ENCODE measurements at places on chromosomes 5 and 9.
A peak's percentile ranks its signal among the peaks of the same experiment; 100 is the strongest.

GRCh38 chr9:91710158-91710557 is 239.9 kb downstream of the ROR2 start:
- DNase-seq: no peak

GRCh38 chr9:13069498-13069897 is 210.0 kb downstream of the MPDZ start:
- DNase-seq: no peak

DNA sequence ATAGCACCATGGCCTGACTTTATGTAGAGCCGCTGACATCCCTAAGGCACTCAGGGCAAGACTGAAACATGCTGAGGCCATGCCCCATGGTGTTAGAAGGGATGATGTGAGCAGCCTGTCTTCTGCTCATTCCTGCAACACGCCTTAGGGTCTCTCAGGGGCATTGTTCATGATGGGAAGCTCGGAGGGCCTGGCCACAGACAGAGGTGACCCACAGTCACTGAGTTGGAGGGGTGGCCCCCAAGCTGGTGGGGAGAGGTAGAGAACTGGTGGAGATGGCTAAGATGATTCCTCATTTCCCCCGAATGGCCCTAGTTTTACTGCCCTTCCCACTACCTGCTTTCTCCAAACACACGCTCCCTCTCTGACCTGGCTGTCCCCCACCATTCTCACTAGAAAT is 135.2 kb downstream of the BARX1 start:
- no peak for DNase-seq

GRCh38 chr5:93274291-93274690 is 306.7 kb downstream of the NR2F1-AS1 start:
- no peak for DNase-seq

DNA sequence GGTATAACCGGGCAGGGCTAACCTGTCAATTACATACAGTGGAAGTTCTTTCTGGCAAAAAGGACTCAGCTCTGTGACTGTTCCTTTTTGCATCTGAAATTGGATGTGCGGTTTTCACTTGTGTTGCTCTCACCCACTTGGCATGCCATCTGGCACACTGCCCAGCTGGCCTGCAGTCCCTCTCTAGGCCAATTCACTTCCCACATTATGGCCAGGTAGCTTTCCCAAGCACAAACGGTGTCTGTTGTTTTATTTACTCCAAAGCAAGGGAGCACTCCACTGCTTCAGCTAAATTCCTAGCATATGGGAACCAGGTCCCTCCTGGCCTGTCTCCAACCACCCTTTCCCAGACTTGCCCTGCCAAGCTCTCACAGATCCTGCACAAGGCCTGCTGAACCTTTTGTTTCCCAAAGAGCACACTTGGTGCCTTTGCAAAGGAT is 132.5 kb downstream of the SEMA6A start:
- DNase-seq: peak; percentile 61

DNA sequence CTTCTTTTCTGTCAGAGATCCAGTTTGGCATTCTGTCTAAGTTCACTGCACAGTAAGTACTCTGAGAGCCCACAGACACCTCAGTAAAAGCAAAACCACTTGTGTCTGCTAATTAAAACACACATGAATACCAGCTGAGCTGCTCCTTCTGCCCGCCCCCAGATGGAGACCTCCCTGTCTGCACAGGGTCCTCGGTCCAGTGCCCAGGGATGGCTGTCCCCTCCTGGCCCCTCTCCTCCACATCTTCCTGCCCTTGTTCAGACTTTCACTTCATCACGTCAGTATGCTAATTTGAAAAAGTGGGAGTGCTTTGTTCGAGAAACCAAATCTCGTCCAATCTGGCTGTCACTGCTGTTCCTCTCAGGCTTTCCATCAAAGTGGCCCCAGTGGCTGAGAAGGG is 43.5 kb downstream of the LIX1 start:
- DNase-seq: no peak

DNA sequence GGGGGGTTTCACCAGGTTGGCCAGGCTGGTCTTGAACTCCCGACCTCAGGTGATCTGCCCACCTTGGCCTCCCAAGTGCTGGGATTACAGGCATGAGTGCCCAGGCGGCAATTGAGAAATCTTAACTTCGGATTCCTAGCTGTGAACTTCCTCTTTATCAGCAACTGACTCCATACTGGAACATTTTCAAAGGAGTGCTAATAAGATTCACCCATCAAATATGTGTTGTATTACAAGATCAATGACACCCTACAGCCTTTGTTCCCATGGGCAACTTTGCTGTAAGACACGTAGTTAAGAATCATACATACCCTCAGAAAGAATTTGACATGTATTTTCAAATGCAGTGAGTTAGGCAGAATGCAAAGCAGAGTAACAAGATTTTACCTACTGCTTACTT is 23.1 kb upstream of the ACOT12 start:
- no peak for DNase-seq

DNA sequence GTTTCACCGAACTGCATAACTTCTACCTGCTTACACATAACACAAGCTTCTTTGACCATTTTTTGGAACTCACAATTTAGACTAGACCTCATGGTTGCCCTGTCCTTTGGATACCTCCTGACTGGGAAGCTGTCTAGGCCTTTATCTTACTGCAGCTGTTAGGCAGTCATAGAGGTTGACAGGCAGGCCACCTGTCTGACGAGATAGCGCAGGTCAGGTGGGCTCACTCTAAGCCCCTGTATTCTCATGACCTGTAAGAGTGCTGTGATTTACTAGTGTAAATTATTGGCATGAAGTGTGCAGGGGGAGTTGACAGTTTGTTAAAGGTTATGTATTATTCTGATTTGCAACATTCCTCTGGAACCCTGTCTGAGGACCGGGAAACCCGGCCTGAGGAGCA is 29.0 kb downstream of the SLC22A4 start:
- no peak for DNase-seq

- DNase-seq: no peak
These were observed 4.7 kb upstream of the SLC2A6 start for GRCh38 chr9:133483611-133484010.

DNA sequence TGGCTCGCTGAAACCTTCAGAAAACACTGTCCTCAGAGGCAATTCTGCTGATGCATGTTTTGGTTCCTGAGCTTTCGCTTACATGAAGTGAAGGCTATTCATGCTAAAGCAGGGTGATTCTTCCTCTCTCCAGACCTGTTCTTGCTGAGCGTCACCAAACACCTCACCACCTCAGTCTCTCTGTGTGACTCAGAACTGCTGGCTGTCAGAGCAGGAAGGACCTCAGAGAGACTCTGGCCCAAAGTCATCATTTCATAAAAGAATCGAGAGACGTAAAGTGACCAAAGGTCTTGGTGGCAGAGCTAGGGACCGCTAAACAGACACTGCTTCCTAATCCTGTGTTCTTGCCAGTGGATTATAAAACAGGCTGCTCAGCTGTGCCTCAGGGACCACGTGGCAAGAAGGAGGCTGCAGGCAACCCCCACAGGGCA is 73.8 kb downstream of the LHFPL2 start:
- no peak for DNase-seq

GRCh38 chr5:135691044-135691443 is 112.3 kb upstream of the CXCL14 start:
- DNase-seq: no peak

GRCh38 chr9:108643731-108644510 is 211.9 kb downstream of the ACTL7B start:
- DNase-seq: no peak

DNA sequence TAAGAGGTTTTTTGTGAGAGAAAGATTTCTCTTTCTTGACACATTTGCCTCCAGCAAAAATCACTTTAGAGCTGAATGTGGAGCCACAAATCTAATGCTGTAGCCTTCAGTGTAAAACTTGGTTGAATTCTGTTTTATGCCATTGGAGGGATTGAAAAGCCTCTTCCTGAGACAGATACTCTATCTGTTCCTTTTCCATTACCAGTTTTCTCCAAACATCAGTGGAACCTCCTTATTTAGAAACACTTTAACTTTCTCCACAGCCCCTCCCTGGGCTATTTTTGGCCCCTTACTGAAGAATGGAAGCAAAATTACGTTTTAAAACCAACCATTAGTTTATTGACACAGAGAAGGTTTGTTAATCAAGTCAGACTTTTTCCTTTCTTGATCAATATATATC is 155.3 kb downstream of the PJA2 start:
- DNase-seq: no peak

- DNase-seq: peak; percentile 21
These were observed 65.0 kb downstream of the FGF18 start for GRCh38 chr5:171484460-171484899.

- DNase-seq: no peak
These were observed 26.8 kb downstream of the TRIP13 start for GRCh38 chr5:919356-920000.

- DNase-seq: peak; percentile 42
These were observed 60.2 kb upstream of the SLC25A51 start for GRCh38 chr9:37963936-37964739.

DNA sequence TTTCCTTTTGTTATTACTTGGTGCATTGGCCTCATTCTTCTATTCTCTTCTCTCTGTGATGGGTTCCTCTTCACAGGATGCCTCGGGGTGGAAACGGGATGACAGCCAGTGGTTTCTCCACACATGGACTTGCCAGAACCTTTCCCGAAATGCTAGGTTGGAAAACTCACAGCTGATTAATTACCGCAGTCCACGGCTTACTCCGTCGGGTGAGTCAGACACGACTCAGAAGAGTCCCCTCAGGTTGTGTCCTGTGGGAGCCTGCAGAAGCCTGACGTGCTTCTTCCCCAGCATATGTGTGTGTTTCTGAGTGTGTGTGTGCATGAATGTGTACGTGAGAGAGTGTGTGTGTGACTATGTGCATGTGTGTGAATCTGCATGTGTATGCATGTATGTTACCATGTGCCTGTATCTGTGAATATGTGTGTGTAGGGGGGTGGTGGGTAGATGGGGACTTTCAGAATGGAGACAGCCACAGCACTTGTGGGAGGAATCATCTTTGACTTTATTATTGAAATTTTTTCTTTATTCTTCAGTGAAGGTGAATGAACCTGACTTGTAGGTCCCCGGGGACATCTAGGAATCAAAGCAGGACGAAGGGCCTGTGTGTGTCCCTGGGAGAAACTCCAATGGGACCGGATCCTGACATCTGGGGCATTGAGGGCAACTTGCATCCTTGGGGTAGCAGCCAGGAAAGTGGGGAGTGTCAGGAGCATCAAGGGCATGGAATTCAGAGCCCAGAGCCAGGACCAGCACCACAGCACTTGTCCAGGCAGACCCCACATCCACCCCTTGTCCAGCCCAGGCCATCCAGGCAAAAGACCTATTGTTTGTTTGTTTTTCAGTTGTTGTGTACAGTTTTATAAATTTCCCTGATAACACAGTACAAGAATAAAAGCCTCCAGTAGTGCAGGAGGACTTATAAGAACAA is 21.9 kb upstream of the MED10 start:
- DNase-seq: peak; percentile 18

DNA sequence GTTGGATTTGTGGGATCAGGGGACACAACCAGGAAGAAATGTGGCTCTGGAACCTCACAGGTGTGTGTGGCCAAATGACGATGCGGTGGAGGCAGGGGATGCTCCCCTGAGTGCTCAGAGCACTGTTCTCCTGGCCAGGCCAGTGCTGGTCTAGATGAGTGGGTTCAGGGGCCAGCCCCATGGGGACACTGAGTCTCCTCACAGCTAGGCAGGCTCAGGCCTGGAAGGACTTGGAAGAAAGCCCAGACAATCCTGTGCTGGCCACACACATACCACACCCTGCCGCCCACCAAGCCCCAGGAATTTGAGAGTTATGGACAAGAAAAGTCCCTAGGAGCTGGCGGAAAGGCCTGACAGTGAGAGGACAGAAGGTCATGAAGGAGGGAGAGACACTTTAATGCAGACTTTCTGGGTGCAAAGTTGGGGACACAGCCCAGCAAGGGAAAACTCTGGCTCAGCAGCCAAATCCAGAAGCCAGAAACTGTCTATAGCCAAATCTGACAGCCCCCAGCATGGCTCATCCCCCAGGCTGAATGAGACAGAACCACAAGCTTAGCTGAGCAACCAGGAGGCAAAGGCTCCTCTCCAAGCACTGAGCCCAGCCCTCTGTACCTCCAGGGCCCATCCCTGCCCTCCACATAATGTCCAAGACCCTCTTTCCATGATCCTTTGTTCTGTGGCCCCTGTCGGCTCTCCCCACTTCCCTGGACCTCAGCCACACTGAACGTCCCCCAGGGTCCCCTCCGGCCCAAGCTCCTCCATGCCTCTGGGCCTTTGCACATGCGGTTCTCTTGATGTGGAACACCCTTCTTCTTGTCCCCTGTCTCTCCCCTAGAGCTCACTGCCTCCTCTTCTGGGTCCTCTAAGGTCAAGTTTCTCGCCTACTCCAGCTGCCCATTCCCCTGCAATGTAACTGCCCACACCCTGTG is 22.4 kb downstream of the LHX6 start:
- DNase-seq: peak; percentile 94

GRCh38 chr9:100397529-100398266 is 29.2 kb upstream of the MSANTD3 start:
- no peak for DNase-seq

Measured in myocyte (in vitro differentiated cells).